Metanephros (tissue), 2 donors: ENCODE measurements at places on chromosomes 6 and 20. TPM values are rescaled to one million over a fixed set of nuclear protein-coding genes. Genes with fewer than 3 reads are reported as not detected.

Gene TSHZ2
- total RNA-seq: 21.8 TPM

Gene ASIP
- not detected for total RNA-seq

Gene WFDC5
- total RNA-seq: not detected

Gene PHACTR3
- total RNA-seq: 6.3 TPM

Gene HRH3
- total RNA-seq: 0.23 TPM

Gene HMGA1
- total RNA-seq: 50.6 TPM
